Skin of body (tissue), 3 donors: ENCODE measurements at places on chromosomes 2 and 18. TPM values are rescaled to one million over a fixed set of nuclear protein-coding genes. Genes with fewer than 3 reads are reported as not detected.

- no peak for DNase-seq
These were observed 879.2 kb upstream of the DDX18 start for GRCh38 chr2:116935097-116935814.

- no peak for DNase-seq
These were observed 516.7 kb downstream of the NR4A2 start for GRCh38 chr2:155815851-155816250.

DNA sequence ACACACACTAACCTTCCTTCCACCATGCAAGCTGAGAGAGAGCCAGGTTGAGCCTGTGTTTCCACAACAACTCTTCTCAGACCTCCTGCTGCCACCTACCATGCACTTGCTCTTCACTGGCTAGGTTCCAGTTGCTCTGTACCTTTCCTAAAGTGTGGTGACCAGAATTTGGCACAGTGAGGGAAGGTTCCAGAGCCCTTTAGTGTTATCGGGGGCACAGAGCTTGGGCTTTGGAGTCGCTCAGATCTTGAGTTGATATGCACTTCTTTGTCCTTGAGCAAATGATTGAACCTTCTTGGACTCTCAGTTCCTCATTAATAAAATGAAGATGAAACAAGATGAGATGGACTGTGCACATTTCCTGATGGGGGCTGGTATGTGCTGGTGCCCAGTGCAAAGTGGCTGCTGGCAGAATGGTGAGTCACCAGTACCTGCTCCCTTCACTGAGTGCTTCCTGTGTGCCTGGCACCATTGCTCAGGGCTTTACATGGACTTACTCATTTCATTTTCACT is 47.1 kb downstream of the NEDD4L start:
- no peak for DNase-seq

GRCh38 chr2:8437949-8438400 is 243.9 kb upstream of the ID2 start:
- no peak for DNase-seq

DNA sequence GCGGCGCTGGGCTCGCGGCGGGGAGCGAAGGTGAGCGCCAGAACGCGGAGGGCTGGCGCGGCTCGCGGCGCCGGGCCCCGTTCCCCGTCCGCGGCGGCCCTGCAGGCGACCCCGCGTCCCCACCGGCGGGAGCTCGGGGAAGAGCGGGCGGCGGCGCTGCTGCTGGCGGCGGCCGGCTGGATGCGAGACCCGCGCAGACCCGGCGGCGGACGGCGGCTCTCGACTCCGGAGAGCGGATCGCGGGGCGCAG is 213 bp downstream of the DOK6 start:
- no peak for DNase-seq

GRCh38 chr2:168528469-168528868 is 72.4 kb downstream of the CERS6 start:
- no peak for DNase-seq

DNA sequence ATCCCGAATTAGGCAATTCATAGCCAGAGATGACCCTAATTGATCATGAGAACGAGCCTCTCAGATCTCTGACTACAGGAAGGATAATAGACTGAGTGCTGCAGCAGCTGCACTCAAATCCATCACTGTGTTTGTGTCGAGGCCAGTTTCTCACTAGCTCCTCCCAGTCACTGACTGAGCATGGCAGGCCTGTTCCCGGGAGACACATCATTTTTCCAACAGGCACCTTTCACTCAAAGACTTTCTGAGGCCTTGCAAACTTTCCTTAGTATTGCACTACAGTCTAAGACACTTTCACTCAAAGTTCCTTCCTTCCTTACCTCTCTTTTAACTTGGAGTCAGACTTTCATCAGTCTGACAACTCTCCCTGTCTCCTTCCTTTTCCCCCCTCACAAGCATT is 13.7 kb downstream of the SOS1 start:
- DNase-seq, result no peak

- DNase-seq, result peak; percentile 90
These were observed 499.3 kb downstream of the PID1 start for GRCh38 chr2:228771774-228772173.

DNA sequence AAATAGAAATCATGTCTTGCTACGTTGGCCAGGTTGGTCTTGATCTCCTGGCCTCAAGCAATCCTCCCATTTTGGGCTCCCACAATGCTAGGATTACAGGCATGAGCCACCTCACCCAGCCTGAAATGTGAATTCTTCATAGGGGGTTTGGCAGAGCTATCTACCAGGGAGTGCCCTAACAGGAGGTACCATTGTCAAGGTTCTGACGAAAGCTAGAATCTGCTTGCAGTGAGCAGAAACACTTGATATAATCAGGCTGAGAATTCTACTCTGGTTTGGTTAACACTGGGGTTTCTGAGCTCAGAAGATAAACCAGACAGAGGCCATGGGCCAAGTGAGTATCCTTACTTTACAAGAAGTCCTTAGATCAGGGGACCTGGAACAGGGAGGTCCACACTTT is 7.2 kb upstream of the LAMA3 start:
- DNase-seq, result no peak

- no peak for DNase-seq
These were observed 25.1 kb downstream of the INPP5D start for GRCh38 chr2:233085037-233085838.

- DNase-seq, result no peak
These were observed 51.5 kb upstream of the FRZB start for GRCh38 chr2:182917924-182918323.

DNA sequence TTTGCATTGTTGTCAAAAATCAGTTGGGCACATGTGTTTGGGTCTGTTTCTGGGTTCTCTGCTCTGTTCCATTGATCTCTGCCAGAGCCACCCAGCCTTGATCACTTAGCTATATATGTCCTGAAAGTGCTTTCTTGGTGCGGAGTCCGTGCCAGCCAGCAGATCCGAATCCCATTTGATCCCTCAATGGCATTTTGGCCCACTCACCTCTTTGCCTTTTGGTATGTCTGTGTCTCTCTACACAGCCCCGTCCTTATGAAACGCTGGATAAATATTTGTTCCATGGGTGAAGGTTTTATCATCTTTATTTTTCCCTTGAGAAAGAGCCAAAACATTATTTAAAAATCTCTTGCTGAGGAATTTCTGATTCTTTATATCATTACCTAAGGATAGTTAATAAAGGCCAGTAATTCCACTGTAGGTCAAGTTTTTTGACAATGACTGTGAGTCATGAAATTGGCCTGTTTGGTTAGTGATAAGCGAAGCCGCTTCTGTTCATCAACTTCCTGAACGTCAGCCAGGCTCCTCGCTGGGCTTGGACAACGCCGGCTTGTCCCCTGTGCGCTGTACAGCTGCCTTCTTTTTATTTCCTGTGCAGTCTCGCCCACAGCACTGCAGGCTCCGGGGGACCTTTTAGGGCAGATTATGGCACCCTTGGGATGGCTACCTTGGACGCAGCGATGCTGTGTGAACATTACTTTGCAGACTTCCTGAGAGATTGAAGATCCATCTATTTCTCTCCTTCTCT is 24.9 kb downstream of the MTCL1 start:
- no peak for DNase-seq

- no peak for DNase-seq
These were observed 34.9 kb upstream of the AFTPH start for GRCh38 chr2:64489081-64489751.

GRCh38 chr2:206979365-206979764 is 40.0 kb downstream of the CPO start:
- no peak for DNase-seq

DNA sequence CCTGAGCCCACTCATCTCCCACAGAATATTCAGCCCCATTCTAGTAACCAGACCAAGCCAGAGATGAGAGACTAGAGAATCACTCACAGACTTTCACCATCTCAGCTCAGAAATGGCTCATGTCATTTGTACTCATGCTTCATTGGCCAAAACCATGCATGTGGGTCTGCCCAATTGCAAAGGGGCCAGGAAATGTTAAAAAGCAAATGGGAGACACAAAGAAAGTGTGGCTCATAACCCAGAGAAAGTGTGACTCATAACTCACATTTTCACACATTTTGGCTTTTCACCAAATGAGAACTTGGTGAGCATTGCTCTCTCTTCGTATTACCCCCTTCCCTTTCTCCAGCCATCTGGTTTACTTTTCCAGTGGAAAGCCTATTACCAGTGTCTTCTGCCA is 66.2 kb downstream of the MDH1 start:
- no peak for DNase-seq

GRCh38 chr18:38552732-38553321 is 987.2 kb upstream of the CELF4 start:
- DNase-seq, result no peak

DNA sequence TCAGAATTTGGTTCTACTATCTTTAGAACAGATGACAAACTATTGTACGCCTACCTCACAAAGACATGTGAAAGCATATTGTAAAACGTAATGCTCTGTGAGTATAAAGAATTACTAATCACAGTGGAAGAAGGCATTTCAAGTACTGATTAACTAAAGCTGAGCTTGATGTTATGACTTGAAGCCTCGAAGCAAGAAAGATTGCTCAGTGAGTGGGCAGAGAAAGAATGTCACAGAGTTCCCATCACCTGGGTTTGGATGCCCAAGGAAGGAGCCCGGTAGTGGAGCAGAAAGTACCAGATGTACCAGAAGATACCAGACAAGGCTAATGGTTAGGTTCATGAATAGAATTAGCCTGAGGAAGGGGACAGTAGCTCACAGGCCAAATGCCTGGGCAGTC is 39.5 kb upstream of the FAM110C start:
- DNase-seq, result no peak

TAF4B gene
- total RNA-seq, result 7.2 TPM

GLI2 gene
- total RNA-seq, result 11.4 TPM

ANKRD29 gene
- 6.1 TPM for total RNA-seq

NEURL3 gene
- 0.10 TPM for total RNA-seq

TLX2 gene
- total RNA-seq, result not detected

ATP5MC3 gene
- total RNA-seq, result 76.2 TPM

NEU2 gene
- total RNA-seq, result 1.4 TPM

ALPG gene
- not detected for total RNA-seq

CCDC178 gene
- 0.99 TPM for total RNA-seq

CDH7 gene
- total RNA-seq, result 0.79 TPM

CFAP221 gene
- 0.20 TPM for total RNA-seq
